Psoas muscle (tissue), 8 donors: ENCODE measurements at places on chromosomes 6 and 20.

DNA sequence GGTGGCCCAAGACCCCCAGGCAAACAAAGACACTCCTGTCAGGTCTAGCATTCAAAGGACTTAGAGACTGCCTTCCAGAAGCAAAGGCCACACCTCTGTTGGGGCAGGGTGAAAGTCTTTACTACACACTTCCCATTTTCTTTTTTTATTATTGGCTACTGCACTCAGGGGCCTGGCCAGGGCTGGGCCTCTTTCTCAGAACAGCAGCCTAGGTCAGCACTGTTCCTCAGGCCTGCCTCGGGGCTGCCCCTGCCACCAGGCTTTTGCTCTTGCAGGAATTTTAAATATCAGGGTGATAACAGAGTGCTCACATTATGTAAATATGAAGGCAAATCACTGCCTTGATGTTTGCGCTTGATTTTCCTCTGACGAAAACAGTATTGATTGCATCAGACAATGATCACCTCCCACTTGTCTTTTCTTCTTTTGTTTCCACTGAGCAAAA lies 18.5 kb downstream of the GSTA4 start:
- no peak for DNase-seq

DNA sequence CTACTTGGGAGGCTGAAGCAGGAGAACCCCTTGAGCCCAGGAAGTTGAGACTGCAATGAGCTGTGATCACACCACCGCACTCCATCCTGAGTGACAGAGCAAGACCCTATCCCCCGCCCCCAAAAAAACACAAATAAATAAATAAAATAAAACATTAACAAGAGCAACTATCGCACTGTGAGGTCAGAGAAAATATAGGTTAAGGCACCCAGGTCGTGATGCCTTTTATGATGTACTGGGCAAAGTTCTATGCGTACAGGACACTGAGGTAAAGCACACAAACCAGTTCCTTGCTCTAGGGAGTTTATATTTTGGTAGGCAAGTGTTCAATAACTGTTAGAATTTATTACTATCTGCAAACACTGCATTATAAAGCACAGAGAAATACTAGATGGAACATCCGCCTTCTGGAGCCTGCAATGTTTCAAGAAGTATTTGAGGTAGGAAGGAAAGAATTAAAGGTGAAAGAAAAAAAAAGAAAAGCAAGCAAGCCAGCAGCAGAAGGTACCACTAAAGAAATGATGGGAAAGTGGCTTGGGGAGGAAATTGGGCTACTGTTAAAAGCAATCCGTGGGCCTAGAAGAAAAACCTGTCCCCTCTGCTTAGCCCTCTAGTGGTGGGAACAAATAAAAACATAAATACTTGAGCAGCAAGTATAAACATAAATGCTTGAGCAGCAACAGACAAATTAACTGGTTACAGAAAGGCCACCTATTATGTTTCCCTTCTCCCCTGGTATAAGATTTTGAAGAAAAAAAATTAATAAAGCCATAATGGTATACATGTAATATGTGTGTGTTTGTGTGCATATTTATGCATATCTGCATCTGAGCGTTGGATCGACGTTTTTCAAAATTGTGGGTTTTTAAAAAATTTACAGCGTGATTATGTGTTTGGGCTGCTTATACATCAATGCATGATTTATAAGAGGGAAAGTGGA lies 128.0 kb downstream of the PHACTR1 start:
- no peak for DNase-seq

GRCh38 chr20:32480371-32481241 lies 104.5 kb downstream of the NOL4L start:
- no peak for DNase-seq

GRCh38 chr20:24443436-24443835 lies 26.0 kb upstream of the SYNDIG1 start:
- DNase-seq: no peak

- DNase-seq: no peak
These were observed 148.4 kb upstream of the FOXA2 start for GRCh38 chr20:22732751-22733150.

- no peak for DNase-seq
These were observed 31.7 kb downstream of the MAP3K4 start for GRCh38 chr6:161023316-161023715.

DNA sequence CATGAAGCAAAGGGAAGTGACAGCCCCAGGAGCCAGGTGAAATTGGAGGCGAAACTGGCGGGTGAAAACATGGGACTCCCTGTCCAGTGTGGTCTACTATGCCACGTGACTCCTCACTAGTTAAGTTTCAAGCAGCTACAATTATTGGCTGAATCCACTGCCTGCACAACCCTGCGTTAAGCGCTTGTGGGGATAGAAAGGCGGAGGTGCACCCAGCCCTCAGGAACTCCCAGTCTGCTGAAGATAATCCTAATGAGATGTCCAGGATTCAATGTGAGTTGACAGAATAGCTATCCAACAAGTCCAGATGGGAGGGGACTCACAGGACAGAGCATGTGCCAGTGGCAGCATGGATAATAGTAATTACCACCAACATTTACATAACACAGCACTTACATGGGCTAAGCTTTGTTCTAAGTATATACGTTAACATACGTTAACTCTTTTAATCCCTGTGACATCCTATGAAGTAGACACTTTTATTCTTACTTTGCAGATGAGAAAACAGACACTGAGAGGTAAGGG lies 1.8 kb downstream of the MOCS1 start:
- no peak for DNase-seq

DNA sequence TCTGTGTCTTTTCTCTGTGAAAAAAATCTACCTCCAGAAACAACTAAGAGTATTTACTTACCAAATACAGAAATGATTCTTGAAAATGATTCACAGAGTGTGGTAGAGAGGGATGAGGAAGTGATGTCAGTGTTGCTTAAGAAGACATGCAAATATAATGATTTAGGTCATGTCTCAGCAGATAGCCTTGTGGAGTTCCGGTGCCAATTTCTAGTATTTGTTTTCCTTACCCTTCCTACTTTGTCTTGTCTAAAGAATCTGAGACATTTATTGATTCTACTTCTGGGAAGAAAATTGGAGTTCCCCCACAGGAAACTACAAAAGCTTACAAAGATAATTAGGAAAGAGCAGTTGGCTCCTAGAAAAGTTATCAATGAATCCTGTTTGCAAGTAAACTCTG lies 68.8 kb downstream of the GJA1 start:
- DNase-seq: no peak

DNA sequence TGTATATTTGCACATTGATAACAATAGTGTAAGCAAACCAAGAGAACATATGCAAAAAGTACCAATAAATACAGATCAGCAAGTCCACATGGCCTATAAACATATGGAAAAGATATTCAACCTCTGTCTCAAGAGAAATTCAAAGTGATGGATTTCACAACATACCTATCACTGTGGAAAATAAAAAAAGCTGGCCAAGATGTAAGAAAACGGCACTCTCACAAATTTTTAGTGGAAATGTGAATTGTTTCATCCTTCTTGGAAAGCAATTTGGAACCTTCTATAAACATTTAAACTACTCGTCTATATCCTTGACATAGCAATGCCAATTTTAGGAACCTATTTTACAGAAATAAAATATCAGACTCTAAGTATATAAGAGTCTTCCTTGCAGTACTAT lies 559.8 kb downstream of the QKI start:
- DNase-seq: no peak

- no peak for DNase-seq
These were observed 26.3 kb downstream of the ITCH start for GRCh38 chr20:34389206-34389953.

DNA sequence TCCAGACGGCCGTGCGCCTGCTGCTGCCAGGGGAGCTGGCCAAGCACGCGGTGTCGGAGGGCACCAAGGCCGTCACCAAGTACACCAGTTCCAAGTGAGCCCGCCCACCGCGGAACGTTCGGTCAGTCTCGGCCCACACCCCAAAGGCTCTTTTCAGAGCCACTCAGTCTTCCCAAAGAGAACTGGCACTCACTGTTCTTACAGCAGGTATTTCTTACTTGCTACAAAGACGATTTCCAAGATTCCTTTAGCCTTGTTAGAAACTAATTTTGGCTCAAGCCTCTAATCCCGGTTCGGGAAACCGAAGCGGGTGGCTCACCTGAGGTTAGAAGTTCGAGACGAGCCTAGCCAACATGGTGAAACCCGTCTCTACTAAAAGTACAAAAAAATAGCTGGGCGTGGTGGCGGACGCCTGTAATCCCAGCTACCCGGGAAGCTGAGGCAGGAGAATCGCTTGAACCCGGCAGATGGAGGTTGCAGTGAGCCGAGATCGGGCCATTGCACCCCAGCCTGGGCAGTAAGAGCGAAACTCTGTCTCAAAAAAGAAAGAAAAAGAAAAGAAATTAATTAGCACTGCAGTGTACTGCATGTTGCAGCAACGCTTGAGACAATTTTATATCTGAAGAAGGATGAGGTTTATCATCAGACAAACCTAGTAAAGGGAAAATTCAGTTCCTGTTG lies 73.1 kb downstream of the OR2B2 start:
- peak; percentile 65 for DNase-seq
